ENCODE measurements at places on chromosomes 2 and 18.

DNA sequence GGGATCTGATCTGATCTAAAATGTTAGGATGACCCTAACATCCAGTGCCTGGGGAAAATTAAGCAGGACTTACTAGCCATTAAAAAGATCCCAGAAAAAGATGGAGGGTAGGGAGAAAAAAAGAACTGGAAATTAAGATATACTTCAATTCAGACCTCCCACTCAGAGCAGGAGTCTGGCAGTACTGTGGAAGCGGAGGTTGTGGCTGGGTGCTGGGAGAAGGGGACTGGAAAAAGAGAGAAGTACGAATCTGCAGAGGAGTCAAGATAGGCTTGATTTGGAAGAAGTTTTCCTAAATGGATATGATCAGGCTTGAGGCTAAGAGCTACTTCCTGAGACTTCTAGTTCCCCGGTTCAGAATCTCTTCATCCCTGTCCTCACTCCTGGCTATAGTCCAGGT is 33.5 kb upstream of the IHH start:
- DNase-seq: no peak

- no peak for DNase-seq
These were observed 7.7 kb downstream of the OXER1 start for GRCh38 chr2:42756150-42756775.

DNA sequence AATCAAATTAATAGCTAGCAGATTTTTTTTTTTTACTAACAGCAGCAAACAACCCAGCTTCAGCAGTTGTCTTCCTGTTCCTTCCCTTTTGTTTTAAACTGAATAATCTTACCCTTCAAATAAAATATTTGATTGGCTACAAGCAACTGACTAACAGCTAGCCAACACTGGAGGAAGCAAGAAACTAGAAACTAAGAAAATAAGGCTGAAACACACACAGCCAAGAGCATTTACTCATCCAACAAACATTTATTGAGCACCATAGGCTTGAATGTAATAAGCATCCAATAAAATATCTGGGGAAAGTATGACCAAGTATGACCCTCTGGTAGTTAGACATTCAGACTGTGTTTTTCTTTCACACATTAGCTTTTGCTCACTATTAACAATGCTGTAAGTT is 189.2 kb downstream of the CD226 start:
- no peak for DNase-seq

DNA sequence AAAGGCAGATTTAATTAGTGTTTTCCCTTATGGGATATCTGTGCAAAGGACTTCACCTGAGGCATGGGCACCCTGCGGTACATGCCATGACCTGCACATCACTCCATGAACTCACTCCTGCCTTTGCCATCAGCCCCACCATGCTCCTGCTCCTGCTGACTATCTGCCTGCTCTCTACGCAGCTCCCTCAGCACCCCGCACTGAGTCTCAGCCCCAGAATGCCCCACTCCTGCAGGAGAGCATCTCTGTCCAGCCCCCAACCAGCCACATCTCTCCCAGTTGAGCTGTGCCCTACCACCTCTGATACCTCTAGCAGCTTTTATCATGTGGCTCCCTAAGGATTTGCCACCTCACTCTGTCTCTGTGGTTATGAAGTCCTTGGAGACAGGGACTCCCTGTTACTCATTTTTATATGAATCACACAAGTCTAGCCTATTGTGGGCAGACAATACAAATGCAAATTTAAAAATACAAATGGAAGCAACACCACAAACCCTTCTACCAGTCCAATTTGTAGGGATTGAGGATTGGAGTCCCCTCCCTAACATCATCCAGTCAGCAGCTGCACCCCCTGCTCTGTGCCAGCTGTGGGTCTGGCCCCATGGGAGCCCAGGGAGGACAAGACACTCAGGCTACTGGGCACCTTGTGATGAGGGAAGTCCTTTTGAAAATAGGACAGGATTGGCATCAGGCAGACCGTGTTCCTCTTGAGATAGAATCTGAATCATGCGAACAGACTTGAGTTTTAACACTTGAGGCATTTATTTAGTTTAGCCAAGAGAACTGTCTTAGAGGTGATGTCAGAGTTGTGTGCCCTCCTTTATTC is 689.6 kb upstream of the HS6ST1 start:
- DNase-seq: no peak

- peak; percentile 3 for DNase-seq
These were observed 888.4 kb downstream of the TSN start for GRCh38 chr2:122643725-122644329.

DNA sequence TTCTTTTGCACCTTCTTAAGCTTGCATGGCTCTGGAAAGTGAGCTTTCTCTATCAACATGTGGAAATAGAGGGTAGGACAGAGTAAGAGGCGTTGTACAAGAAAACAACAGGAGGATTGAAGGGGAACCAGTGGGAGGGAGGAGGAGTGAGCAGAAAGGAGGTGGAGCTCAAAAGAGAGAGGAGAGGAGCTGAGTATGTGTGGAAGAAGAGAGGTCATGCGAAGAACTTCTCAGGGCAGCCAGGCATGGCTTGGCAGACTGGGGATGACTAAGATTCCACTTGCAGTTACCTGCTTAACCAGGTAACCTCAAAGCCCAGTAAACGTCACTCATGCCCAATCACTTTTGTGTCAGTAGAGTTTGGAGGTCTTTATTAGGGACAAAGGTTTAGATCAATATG is 105.1 kb downstream of the BCL2L11 start:
- DNase-seq: no peak

DNA sequence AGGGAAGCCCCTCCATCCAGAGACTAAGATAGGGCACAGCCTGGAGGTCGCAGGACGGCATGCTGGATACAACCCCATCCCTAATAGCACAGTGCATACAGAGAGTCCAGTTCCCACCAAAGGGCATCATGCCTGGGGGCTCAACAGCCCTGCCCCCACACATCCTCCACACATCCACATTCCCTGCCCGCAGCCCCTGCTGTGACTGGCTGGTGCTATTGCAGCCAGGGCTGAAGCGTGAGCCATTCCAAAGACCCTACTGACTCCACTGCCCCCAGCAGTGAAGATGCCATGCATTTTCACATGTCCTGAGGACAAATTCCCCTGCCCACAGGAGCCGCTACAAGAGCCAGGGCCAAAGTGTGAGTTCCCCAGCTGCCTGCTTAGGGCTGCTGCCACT is 641.6 kb downstream of the METTL4 start:
- DNase-seq: no peak
